ENCODE measurements at places on chromosomes 12 and 14.

GRCh38 chr12:64105026-64105425 lies 117.1 kb downstream of the KICS2 start:
- DNase-seq, result no peak

GRCh38 chr14:92656306-92657081 lies 91.9 kb downstream of the LGMN start:
- DNase-seq, result no peak

DNA sequence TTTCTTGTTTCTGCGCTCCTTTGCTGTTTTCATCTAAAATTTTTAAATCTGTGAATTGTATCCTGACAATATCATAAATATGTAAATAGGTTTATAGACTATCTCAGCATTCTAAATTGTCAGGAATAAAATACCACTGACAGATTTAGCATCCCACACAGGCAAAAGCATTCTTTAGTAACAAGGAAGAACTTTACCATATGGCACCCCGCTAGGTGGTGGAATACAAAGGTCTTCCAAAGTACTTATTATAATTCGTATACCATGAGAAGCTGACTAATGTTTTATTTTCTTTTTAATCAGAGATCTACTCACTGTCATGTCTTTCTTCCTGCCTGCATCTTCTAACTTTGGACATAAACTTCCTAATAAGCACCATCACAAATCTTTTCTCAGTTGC lies 328.8 kb upstream of the NOVA1 start:
- no peak for DNase-seq

DNA sequence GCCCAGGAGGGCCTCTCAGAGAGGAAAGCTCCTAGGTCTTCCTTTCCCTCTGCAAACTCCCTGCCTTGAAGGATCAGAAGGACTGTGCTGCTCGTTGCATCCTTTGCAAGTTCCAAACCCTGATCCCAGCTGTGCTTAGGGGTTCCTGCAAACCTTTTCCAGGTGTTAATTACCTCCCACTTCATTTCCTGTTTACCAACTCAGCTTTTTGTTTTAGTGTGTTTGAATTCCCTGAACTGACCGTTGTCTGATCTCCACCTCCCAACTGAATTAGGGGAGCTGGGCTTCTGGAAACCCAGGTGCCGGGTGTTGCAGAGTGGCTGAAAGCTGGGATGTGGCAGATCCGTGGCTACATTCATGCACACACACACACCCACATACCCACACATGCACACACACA lies 20.6 kb upstream of the BDKRB1 start:
- DNase-seq, result no peak

DNA sequence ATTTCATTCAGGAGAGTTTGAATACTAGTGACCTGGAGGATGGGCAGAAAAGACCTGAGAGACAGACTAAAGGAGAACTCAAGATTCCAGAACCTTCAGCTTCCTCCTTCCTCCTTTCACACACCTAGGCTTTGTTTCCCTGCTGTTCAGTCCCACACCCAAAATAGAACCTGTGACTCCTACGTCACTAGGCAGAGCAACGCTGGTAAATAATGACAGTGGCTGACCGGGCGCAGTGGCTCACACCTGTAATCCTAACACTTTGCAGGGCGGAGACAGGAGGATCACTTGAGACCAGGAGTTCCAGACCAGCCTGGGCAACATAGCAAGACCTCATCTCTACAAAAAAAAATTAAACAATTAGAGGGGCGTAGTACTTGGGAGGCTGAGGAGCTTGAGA lies 166.4 kb upstream of the FKBP4 start:
- no peak for DNase-seq

DNA sequence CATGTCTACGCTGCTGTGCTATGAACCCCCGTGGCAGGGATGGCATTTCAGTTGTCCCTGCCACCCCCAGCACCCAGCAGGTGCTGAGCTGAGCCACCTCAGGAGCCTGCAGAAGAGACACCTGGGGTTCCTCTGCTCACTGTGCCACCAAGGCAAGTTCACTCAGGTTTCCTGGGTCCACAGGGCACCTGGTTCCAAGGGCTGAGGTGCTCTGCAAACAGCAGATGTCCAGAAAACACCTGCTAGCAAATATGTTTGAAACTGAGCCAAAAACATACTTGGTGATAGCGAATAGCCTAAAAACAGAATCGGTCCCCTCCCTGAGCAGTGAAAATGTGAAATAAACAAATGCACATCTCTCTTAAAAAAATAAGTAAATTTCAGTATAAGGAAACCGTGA lies 35.6 kb upstream of the GPR68 start:
- no peak for DNase-seq

DNA sequence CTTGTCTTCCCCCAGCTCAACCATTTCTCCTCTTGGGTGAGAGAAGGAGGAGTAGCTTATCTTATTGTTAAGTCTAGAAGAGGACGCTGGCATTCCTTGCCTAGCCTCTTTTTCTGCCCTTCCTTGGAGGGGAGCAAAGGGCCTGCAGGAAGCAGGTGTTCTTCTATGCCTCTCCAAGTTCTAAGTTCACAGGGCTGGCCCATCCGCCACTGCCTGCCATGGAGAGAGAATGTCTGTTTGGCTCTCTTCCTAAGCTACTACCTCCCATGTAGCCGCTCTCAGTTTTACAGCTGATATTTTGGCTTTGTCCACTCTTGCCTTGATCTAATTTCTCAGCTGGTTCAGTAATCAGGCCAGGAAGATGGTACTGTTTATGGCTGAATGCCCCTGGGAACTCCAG lies 201.2 kb downstream of the NTF3 start:
- DNase-seq, result no peak

DNA sequence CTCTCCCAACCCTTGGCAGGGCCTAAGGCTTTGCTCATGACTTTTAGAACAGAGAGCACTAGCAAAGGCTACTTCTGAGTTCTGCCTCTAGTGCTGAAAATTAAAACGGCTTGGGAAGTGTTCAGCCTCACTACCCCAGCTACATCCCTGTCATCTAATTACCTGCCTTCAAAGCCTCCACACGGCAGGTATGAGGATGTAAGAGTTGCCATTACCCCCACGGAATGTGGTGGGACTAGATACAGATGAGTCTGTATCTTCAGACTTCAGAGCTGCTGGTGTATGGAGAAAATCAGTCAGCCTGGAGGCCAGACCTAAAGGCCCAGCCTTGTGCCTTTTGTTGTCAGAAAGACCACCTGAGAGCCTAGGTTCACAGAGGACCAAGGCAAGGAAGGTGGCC lies 214.6 kb upstream of the NOS1 start:
- no peak for DNase-seq

DNA sequence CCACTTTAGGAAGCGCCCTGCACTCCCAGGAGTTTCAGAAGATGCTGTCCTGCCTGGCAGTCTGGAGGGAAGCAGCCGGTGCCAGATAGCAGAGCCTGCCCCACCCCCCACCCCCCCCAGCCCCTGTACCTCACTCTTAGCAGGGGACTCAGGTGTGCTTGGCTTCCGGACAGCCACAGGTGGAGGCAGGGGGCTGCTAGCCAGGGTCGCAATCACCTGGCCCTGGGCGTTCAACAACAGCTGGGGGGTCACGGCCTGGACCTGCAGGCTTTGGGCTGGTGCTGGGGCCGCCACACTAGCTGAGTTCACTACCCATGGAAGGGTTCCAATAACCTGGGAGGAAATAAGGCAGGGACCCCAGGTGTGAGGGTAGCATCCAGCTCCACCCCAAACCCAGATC lies 22.0 kb downstream of the POU6F1 start:
- DNase-seq, result no peak

- DNase-seq, result no peak
Observed at GRCh38 chr14:47240748-47241437, 434.5 kb downstream of the MDGA2 start.

DNA sequence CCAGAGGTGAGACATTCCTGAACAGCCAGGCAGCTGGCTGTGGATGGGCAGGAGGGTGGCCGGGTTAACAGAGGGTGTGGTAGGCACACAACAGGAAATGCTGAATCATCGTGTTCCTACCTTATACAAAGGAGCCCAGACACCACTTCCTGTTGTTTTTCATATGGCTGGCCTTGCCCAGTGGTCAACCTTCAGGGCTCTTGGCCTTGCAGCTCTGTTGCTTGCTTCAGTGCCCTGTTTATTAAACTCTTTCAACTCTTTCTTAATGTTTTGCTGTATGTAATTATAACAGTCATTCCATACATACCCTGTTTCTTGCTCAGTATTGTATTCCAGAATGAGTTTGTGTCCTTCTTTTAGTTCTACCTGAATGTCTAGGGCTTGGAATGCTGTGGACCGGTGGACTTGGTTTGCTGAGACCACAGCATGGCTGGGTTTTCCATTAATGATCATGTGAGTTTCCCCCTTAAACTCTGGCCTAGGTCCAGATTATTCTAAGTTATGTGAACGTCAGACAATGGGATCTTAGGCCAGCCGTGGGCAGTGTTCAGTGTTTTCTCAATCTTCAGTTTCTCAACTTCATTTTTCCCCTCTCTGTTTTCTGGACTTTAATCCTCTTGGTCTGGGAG lies 11.9 kb downstream of the CFAP54 start:
- DNase-seq, result no peak

DNA sequence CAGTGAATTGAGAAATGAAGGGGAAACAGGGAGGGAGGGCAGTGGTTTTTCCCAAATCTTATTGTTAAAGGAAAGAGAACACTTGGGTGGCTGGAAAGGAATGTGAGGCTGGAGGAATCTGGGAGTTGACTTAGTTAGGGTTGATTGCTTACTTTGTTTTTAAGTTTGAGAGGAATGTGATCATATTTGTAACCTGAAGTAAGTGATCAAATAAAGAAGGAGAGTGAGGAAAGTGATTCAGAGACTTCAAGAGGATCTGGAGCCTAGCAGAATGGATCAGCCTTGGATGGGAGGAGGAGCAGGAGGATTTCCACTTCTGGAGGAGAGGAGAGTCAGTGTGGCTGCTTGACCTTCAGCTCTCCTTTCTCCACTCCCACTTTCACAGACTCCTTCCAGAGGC lies 6.0 kb upstream of the LRP6 start:
- no peak for DNase-seq

GRCh38 chr12:3727877-3728632 lies 24.9 kb downstream of the CRACR2A start:
- no peak for DNase-seq

GRCh38 chr12:51011955-51012354 lies 14.2 kb downstream of the SLC11A2 start:
- no peak for DNase-seq

GRCh38 chr14:95835121-95835730 lies 41.4 kb upstream of the TUNAR start:
- DNase-seq, result no peak

DNA sequence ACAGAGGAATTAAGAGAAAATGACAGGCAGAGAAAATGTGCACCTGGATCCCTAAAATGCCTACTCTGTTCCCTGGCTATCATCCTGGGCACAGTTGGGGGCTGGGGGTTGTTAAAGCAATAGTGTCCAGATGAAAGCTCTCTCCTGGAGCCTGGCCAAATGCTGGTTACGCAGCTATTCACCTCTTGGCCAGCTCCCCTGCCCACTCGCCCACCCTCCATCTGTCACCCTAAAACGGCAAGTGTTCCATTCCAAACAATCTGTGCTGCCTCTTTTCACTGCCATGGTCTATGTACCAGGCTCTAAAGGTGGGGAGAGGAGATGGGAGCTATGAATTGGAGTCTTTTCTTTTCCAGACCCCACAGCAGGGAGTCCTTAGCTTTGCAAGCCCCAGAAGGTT lies 24.7 kb upstream of the NPFF start:
- no peak for DNase-seq

DNA sequence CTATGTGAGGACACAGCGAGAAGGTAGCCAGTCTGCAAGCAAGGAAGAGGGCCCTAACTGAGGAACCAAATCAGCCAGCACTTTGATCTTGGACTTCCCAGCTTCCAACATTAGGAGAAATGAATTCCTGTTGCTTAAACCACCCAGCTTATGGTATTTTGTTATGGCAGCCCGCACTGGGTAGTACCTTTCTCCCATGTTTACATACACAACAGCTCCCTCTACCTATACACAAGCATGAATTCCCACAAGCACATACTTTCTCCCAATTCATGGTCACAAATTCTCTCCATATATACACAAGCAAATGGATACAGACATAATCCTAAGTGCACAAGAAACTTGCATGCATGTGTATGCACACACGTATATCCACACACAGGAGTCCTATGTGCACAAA lies 7.4 kb downstream of the ITGB7 start:
- DNase-seq, result no peak

DNA sequence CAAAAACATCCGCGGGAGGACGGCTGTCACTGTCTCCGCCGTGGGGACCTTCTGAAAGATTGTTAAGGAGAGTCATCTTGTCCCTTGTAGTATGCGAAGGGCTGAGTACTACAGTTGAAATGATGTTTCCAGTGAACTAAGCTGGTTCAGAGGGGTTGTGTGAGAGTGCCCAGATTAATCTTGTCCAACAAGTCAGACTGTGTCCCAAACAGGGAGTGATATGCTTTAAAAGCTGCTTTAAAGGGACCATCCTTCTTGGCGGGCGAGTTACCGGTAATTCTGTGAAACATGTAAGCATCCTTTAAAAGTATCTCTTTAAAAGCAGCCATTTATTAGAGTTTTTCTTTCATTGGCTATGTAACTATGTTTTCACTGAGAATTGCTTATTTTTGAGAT lies 1.1 kb downstream of the WDR20 start:
- DNase-seq, result no peak

DNA sequence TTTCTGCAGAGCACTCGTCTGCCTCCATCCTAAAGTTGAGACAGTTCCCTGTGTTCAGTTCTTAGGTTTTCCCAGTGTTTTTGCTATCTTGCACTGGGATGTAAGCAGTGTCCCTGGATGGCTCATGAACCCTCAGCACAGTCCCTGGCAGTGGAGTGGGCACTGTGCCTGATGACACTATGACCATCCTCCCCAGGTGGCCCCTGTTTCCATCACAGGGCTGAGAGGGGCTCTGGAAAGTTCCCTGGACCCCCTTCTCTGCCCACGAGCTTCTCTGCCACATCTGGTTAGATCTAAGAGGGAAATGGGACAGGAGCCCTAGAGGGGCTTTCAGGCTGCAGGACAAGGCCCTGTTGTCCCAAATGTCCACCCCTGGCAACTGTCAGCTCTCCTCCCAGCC lies 249.8 kb upstream of the SFSWAP start:
- DNase-seq, result no peak

- DNase-seq, result no peak
Observed at GRCh38 chr12:88658009-88658408, 77.7 kb upstream of the KITLG start.

- no peak for DNase-seq
Observed at GRCh38 chr12:44246482-44247105, 410.7 kb downstream of the TMEM117 start.

- no peak for DNase-seq
Observed at GRCh38 chr14:102917469-102918211, 4.8 kb upstream of the AMN start.
